ENCODE measurements at places on chromosomes 6 and 20.
A peak's percentile ranks its signal among the peaks of the same experiment; 100 is the strongest.

DNA sequence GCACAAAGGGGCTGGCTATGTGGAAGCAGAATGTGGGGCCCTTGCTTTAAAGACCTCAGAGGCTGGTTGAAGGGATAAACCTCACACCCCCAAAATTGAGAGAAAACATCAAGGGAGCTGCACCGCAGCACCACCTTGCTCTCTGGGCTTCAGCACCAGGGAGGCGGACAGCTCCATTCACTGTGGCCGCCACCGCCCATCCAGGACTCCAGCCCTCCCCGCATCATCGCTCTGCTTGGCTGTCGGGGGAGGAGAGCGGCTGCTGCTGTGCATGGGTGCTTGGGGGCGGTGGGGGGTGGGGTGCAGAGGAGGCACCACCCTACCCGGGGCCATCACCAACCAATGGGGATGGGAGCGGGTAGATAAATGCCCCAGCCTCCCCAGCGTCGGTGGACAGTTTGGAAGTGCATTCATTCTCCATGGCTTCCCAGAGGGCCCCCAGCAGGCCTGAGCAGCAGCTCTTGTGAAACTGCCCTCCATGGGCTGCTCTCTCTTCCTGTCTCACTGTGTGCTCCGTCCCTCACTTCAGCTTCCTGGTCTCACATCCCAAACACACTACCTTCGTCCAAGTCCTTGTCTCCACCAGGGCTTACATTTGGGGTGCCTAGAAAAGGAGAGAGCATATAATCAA is 75.7 kb upstream of the BHLHE23 start:
- DNase-seq, result no peak

GRCh38 chr6:7053125-7053774 is 54.5 kb upstream of the RREB1 start:
- DNase-seq, result no peak

GRCh38 chr6:166318649-166319600 is 10.7 kb upstream of the PRR18 start:
- no peak for DNase-seq

GRCh38 chr6:28311139-28311823 is 24.7 kb downstream of the ZSCAN31 start:
- DNase-seq, result no peak

GRCh38 chr6:159691963-159692287 is 1.1 kb downstream of the SOD2 start:
- DNase-seq, result no peak

- DNase-seq, result no peak
Observed at GRCh38 chr6:55979526-55979925, 104.1 kb upstream of the BMP5 start.

- no peak for DNase-seq
Observed at GRCh38 chr6:124688369-124688768, 273.9 kb upstream of the RNF217 start.

DNA sequence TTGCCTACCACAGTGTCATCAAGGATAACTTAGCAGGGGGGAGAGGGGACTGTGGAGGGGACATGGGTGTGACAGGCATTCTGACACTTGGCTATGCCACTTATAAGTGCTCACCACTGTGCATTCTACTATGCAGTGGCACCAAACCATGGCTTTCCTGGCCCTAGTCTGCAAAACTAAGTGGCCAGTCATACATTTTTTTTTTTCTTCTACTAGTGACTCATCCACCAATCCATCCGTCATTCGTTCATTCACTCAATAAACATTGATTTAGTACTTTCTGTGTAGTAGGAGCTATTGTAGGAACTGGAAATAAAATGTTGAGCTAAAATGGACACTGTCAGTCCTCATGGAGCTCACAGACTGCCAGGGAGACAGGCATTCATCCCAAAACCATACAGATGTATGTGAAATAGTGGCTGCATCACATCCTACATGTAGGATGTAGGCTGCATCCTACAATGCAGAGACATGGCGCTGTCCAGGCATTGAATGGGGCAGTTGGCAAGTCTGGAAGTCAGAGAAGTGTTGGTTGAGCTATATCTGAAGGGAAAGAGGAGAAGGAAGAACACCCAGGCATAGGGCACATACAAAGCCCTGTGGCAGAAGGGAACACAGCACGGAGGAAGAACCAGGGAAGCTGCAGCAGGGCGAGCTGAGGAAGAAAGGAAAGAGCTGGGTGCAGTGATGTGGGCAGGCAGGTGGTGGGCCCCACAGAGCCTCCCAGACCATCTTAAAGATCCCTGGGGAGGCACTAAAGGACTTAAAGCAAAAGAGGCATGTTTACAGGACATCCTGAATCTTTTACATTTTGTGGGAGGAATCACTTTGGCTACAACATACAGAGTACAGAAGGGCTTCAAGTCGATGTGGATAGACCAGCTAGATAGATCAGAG is 224.4 kb downstream of the UST start:
- peak; percentile 34 for DNase-seq

Measured in astrocyte (in vitro differentiated cells and primary cell).